ENCODE measurements at places on chromosomes 5 and 9. TPM values are rescaled to one million over a fixed set of nuclear protein-coding genes. Genes with fewer than 3 reads are reported as not detected.

DNA sequence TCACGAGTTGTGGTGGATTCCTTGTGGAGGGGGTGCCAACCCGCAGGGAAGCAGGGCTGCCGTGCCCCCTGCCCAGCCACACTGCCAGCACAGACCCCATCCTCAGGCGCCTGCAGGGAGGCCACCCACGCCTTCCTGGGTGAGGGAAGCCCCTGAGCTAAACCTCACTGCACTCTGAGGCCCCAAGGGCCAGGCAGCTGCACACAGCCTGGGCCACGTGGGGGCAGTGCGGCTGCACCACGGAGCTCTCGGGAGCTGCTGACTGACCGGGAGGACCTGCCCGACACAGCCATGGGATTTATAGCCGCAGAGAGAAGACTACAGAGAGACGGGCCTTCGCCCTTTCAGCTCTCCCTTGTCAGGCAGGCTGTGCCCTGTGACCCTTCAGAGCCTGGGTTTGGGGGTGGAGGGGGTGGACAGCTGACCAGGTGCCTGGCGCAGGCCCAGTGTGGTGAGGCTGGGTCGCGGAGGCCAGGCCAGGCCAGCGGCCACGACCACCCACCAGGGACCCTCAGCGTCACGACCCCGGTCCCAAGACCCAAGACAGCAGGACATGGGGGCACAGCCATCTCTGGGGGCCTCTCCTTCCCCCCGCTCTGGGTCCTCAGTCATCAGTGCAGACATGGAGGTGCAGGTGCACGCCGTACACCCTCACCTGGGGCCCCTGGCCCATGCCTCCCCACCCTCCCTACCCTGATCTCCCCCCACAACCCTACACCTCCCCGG is 4.3 kb upstream of the AHRR start:
- DNase-seq, result no peak

DNA sequence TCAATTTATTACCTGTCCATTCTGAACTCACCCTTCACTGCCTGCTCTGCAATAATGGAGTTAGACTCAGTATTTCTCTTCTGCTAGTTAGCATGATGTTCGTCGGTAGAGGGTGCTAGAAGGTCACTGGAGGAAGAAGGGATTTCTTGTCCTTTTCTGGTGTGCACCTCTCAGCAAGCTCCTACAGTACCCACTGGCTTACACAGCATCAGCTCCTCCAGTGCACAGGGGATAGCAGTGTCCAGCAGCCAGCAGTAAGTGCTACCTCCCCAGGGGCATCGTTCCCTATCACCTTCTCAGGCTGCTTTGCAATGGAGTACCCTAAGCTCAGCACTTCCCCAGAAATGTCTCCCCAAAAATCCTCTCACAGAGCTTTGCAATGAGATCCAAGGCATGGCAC is 45.9 kb upstream of the APC start:
- DNase-seq, result no peak

DNA sequence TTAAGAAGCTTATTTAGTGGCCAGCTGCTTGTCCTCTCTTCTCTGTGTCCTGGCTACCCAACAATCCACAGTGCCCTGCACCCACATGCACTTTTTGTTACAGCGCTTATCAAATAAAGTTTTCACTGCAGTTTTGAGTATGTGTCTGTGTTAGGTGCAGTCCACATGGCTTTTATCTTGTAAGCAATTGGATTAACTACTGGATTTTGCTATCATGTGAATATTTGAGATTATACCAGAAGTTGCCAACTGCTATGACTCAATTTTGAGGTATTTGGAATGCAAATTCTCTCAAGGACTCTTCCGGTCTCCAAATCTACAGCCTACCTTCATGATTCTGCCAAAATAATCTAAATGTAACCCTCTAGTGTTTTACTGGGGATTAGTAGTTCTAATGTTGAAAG is 690.2 kb downstream of the NR2F1-AS1 start:
- DNase-seq, result no peak

TMEM174 gene
- not detected for total RNA-seq

NME5 gene
- total RNA-seq, result 33.6 TPM

LSM11 gene
- 11.5 TPM for total RNA-seq

DNA sequence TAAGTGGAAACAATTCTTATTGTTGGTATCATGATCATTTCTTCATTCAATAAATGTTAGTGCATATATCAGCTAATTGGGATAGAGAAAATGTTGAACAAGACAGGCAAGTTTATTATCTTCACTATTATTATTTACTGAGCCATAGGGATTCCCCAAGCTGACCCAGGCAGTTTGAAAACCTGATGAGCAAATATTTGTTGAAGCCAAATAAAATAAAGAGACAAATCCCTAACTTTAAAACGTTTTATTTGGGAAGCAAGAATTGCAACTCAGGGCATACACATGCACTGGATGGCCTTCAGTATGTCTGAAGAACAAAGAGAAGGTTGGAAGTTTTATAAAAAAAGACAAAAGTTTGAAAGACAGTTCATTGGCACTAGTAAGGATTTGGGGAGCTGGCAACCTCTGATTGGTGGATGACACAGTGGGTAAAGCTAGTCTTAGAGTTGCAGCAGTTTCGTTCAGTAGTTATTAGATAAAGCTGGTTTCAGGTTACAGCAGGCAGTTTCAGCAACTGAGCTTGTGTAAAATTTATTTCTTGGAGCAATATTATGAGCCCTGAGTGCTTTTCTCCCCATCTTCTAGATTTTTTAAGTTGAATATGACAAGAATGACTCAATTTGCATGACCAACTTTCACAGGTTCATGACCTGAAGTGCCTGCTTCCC is 44.7 kb upstream of the PRLR start:
- DNase-seq, result no peak
